ENCODE measurements at places on chromosomes 3 and 15. TPM values are rescaled to one million over a fixed set of nuclear protein-coding genes. Genes with fewer than 3 reads are reported as not detected.

Gene UTS2B
- 4.3 TPM for total RNA-seq

Gene FAM107A
- total RNA-seq = 54.5 TPM

Gene ATP8B4
- 55.7 TPM for total RNA-seq

DNA sequence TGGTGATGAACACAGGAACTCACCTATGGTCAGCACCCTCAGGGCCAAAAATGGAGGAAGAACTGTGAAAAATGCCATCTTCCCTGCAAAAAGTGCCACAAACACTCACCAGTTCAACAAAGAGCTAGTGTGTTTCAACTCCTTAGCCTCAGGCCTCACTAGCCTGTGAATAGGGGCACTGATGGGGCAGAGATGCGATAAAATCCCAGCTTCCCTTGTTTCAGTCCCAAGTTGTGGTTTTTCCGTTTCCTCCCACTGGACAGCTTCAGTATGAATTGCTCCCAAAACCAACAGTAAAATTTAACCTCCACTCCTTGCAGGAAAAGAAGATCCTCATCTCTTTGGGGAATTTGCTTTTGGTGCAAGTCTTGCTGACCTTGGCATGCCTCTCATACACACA, 117.4 kb upstream of the ADAMTS9 start:
- DNase-seq = no peak
- H3K27ac ChIP-seq = no peak overlapping the region
- no peaks in the 10 kb centered on the region for H3K27me3 ChIP-seq
- H3K36me3 ChIP-seq = no peaks in the 10 kb centered on the region
- no peaks in the 10 kb centered on the region for H3K4me1 ChIP-seq

GRCh38 chr3:21894459-21895340, 143.7 kb upstream of the ZNF385D start:
- H3K4me1 ChIP-seq = no peaks in the 10 kb centered on the region
- no peak overlapping the region for H3K27ac ChIP-seq
- H3K36me3 ChIP-seq = no peaks in the 10 kb centered on the region
- no peaks in the 10 kb centered on the region for H3K27me3 ChIP-seq
- H3K4me3 ChIP-seq = no peak overlapping the region

Gene FAM81A
- total RNA-seq = 10.6 TPM

- DNase-seq = no peak
- H3K27me3 ChIP-seq = no peaks in the 10 kb centered on the region
- peaks cover 3% of the 10 kb centered on the region for H3K4me1 ChIP-seq
- no peak overlapping the region for H3K27ac ChIP-seq
Observed at GRCh38 chr15:92938387-92938786, 38.3 kb downstream of the CHD2 start.

Measured in prostate gland (tissue), 2 donors.